ENCODE measurements at places on chromosomes 4 and X.

- DNase-seq, result no peak
These were observed 27.9 kb downstream of the SLC4A4 start for GRCh38 chr4:71366766-71367165.

DNA sequence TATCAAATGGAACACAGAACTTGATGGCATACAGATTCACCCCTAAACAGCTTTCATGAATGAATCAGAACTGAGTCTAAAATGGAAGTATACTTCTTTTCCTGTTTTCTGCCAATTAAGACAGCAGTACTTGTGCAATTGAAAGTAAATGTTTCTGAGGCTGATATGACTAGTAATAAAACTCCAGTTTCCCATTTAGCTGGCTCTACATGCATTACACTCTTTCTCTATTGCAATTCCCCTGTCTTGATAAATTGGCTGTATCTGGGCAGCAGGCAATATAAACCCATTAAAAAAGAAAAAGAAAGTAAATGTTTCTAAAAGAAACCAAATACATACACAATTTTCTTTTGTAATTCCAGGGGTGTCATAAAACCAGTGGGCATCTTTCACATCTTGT is 4.6 kb downstream of the NOA1 start:
- no peak for DNase-seq

DNA sequence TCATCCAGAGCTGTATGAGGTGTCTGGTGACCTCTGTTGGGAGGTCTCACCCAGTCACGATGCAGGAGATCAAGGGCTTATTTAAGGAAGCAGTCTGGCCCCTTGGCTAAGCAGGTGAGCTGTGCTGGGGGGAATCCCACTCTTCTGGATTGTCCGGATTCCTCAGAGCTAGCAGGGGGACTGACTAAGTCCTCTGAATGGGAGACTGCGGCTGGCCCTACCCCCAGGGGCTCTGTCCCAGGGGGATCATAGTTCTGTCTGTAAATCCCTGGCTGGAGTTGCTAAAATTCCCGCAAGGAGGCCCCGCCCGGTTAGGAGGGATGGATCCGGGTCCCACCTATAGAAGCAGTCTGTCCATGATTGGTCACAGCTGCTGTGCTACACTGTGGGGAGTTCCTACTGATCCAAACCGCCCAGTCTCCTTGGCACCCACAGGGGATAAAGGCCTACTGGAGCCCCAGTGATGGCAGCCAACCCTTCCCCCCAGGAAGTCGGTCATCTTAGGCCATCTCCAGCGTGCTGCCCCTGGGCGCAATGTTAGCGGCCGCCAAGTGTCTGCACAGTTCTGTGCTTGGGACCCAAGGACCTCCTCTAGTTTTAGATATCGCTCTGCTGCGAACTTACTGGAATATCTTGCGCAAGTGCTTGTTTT is 118.2 kb upstream of the KLF8 start:
- no peak for DNase-seq

GRCh38 chr4:173345648-173346047 is 11.5 kb upstream of the HMGB2 start:
- DNase-seq, result no peak

GRCh38 chrX:35046660-35047296 is 104.2 kb downstream of the FAM47B start:
- DNase-seq, result no peak

- DNase-seq, result peak; percentile 7
These were observed 24.0 kb upstream of the SGMS2 start for GRCh38 chr4:107800706-107801105.

- no peak for DNase-seq
These were observed 102.3 kb upstream of the GRIA3 start for GRCh38 chrX:123081776-123082175.

DNA sequence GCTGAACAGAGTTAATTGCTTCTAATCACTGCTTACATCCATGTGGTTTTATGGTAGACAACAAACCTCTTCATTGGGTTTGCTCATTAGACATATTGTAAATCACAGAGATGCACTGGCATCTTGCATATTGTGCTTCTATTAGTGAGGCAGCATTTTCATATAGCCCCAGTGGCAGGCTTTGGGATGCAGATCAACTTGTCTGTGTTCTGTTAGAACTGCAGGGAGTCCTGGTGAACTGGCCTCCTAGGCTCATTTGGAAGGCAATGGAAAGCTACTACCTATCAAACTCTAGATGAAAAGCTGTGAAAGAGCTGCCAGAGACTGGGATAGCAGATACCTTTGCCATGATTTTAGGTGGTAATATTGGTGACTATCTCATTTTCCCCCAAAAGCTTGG is 108.8 kb downstream of the NAA11 start:
- DNase-seq, result no peak

DNA sequence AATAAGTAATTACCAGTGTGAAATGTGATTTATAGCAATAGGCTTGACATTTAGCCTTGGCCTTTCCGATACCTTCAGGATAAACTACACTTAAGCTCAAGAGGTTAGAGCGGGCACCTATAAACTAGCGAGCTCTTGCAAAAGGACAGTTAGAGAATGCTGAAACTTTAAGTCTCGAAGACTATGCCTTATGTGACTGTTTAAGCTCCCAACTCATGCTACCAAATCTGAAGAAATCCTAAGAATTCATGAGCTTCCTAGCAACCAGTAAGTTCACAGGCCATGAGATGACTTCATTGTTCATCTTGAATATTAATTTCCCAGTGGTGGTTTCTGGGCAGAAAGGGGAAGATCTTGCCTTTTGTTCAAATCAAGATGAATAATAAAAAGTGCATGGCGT is 4.7 kb downstream of the STOX2 start:
- DNase-seq, result no peak

DNA sequence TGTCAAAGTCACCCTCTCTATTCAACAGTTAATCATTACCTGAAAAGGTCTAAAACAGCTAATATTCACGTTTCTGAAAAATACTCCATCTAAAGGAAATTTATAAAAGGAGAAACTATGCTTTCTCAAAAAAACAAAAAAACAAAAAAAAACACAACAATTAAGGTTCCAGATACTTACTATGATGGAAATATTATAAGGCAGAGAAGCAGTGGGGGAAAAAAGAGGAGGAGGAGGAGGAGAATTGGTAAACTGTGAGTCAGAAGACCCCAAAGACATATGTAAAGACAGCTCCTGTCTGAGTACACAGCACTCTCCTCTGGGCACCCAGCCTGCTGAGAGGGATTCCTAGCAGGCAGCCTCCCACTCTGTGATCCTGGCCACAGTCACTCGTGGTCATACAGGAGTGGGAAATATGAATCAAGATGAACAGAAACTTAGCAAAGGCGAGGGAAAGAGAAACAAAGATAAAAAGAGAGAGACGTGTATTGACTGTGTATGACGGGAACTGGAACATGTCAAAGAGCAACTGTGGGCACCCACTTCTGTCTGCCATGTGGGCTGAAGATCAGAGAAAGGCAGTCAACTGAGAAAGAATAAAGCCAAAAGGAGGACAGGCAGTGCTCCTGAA is 12.5 kb downstream of the KLHL15 start:
- peak; percentile 11 for DNase-seq

DNA sequence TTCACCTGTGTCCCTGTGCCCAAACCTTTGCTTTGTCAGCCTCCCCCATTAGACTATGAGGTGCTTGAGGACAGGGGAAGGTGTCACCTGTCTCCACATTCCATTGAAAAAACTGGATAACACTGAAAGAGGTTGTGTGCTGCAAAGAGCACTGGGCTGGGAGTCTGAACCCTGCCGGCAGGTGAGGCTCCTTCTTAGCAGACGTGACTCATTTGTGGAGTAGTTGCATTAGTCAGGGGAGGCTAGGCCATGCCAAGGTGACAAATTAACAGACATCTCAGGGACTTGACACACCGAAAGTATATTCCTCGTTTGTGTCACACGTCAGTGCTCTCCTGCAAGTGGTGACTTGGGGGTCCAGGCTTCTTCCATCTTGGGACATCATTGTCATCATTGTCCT is 95.9 kb upstream of the STX18 start:
- no peak for DNase-seq

- no peak for DNase-seq
These were observed 394.4 kb upstream of the ADGRL3 start for GRCh38 chr4:60805500-60806313.

DNA sequence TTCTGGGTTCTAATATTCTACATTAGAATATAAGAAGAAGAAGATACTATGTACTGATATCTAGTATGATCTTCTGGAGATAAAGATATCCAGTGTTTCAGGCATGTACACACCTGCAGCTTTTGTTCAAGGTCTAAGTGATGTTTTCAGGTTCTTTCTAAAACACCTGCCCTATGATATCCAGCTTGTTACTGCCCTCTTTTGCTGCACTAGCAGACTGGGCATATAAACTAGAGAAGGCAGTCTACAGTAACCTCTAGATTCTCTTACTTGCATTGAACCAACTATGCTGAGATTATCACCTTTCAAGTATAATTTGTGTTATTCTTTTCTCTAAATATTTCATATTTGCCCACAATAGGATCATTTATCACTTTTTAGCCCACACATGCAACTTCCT is 1.9 kb upstream of the FRYL start:
- DNase-seq, result no peak

DNA sequence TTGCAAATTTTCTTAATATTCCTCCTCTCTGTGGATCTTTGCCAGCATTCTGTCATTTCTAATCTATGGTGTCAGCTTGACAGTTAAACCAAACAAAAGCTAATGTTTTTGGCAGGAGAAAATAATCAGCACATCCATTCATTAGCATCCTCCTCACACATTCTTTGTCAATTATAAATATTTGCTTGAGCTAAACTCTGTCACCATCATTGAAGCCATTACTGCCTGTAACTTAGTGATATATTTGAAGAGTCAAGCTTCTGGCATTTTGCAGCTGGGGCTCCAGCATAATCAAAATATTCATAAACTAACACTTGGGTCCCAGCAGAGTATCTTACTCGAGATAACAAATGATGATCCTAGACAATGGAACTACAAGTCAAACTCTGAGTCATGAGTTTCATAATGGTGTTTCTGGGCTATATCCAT is 126.1 kb downstream of the EIF4E start:
- no peak for DNase-seq

- no peak for DNase-seq
These were observed 100.9 kb downstream of the LNX1 start for GRCh38 chr4:53490161-53490956.

GRCh38 chr4:109406337-109406931 is 27.2 kb upstream of the SEC24B start:
- peak; percentile 59 for DNase-seq

- peak; percentile 16 for DNase-seq
These were observed 40.2 kb upstream of the NDNF start for GRCh38 chr4:121112530-121112929.

GRCh38 chrX:39157006-39157405 is 355.7 kb downstream of the MID1IP1 start:
- no peak for DNase-seq

GRCh38 chrX:15416133-15416993 is 32.1 kb upstream of the VEGFD start:
- no peak for DNase-seq

DNA sequence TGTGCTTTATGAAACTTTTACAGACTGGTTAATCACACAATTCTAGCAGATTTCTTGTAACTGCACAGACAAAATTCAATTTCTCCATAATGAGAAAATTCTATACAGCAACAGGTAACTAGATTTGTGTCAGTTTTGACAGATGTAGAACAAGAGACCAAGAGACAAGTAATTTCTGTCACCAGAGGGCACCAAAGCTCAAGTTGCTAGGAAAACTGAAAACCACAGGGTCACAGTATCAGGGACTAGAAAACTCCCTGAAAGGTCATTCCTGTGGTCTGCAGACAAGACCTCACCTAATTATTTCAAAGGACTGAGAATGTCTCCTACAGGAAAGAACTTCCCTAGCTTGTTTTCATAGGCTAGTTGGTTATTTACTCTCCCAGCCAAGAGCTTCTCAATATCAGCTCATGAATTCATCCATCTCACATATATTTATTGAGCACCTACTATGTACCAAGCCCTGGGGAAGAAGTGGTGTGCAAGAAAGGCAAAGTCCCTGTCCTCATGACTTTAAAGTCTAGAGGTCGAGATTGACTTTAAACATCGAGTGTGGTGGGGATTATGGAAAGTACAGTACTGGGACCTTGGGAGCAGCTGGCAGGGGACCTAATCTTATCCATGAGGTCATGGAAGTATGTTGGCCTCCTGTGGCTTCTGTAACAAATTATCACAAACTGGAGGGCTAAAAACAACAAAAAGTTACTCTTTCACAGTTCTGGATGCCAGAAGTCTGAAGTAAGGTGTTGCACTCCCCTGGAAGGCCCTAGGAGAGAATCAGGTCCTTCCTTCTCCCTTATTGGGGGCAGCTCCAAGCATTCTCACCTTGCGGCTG is 47.8 kb upstream of the SETD7 start:
- peak; percentile 53 for DNase-seq

- DNase-seq, result no peak
These were observed 1.3 kb downstream of the DCAF12L1 start for GRCh38 chrX:126551306-126551705.

DNA sequence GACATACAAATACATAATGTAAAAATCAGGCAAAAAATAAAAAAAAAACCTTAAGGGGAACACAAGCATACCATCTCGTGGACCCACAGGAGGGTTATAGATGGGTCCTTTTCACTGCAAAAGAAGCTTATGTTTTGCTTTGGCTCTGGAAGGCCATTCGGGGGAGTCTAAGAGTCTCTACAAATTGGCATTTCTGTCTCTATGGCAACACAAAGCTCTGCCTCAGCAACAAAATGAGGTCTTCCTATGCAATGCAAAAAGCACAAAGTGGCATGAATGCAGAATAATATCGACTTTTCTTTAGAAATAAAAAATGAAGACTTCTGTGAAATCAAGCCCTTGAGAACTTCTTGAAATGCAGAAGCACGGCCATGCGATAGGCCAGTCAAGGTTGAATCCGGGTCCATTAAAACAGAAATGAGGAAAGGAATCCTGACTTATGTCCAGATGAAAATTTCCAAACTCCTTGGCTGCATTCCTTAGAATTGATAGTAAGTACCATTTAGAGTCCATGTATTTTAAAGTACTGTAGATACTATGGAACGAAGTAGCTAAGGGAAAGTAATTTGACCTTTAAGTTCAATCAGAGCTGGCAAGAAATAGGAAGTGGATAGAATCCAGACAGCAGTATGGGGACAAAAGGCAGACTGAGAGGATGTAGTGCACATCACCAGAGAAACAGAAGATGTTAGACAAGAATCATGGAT is 63.7 kb upstream of the PDLIM3 start:
- DNase-seq, result no peak

- no peak for DNase-seq
These were observed 62.6 kb downstream of the C4orf46 start for GRCh38 chr4:158609116-158609515.

DNA sequence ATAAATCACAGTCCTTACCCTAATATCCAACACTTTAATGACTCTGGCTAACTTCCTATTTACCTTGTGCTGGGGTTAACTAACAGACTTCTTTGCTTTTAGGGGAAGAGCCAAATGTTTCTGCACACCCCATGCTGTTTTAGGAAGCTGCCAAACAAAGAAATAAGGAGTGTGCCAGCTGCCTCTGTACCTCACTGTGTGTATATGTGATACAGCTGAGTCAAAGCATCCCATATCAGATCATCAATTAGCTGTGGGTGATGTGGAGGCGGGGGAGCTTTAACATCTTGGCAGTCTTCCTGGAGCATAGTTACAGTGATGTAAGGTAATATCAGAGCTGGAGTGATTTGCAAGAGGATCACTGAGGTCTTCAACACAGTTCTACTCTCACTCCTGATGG is 95.4 kb downstream of the COL25A1 start:
- no peak for DNase-seq

GRCh38 chr4:176753049-176753448 is 39.7 kb downstream of the VEGFC start:
- no peak for DNase-seq
